Stimulated activated CD8-positive, alpha-beta memory T cell treated with anti-CD3 and anti-CD28 coated beads, Interleukin-12 subunit alpha, Interleukin-12 subunit beta, amount 100 ng/mL, for 4 hours (primary cell): ENCODE measurements at places on chromosomes 6 and 20.

DNA sequence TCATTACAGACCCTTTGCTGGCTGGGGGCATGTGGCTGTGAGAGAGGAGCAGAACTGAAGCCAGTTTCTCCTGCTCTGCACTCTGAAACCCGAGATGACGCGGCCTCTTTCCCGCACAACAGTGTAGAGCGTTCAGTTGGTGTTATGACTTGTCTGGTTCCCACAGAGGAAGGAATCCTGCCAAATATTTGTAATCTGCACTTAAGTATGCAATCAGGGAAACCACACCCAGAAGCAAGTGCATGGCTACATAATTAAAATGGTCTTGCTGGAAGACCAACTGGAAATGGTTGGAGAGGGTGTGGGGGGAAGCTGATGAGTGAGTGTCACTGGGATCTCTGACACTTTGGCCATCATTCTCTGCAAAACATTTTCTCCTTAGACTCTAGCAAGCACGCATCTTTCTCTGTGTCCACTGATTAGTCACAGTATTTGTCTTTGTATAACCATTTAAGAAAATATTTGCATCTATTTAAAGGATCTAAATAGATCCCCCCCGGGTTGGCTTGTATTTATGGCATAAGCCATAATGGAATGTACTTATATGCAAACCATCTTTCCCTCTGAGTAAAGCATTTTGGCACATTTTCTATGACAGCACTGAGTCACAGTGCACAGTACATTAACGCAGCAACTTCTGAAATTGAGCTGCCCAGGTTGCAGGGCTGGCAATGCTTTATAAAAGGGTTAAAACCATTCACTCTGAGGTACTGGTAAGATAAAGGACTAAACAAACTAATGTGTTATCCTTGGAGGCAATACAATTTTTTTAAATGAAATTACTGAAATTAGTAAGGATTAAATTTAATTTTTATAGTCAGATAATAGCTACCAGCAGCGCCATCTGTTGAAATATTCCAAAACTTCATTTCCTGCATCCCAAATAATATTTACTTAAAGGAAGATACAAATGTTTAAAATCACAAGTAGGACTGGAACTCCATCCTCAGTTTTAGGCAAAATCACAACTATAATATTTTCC is 76.7 kb downstream of the FOXC1 start:
- DNase-seq = no peak

DNA sequence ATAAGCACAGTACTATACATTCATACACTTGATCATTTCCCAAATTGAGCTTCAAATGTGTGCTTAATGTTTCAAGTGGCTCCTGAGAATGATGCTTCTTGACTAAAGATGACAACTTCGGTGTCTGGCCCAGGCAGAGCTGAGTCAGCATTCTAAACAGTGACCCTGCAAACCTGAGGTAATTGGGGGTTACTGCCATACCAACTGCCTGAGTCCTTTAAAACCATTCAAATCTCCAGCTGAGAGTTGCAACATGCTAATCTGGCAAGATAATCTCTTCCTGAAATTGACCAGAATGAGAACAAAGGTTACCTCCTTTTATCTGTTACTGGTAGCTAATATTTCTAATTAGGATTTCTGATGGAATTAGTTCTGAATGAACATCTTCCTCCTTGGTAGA is 8.2 kb downstream of the BACH2 start:
- no peak for DNase-seq

- DNase-seq = no peak
Measured at GRCh38 chr6:169555971-169556617, 145.7 kb downstream of the WDR27 start.

- DNase-seq = no peak
Measured at GRCh38 chr6:7176208-7176607, 68.4 kb downstream of the RREB1 start.

- DNase-seq = no peak
Measured at GRCh38 chr6:47733879-47734558, 35.6 kb downstream of the ADGRF4 start.

DNA sequence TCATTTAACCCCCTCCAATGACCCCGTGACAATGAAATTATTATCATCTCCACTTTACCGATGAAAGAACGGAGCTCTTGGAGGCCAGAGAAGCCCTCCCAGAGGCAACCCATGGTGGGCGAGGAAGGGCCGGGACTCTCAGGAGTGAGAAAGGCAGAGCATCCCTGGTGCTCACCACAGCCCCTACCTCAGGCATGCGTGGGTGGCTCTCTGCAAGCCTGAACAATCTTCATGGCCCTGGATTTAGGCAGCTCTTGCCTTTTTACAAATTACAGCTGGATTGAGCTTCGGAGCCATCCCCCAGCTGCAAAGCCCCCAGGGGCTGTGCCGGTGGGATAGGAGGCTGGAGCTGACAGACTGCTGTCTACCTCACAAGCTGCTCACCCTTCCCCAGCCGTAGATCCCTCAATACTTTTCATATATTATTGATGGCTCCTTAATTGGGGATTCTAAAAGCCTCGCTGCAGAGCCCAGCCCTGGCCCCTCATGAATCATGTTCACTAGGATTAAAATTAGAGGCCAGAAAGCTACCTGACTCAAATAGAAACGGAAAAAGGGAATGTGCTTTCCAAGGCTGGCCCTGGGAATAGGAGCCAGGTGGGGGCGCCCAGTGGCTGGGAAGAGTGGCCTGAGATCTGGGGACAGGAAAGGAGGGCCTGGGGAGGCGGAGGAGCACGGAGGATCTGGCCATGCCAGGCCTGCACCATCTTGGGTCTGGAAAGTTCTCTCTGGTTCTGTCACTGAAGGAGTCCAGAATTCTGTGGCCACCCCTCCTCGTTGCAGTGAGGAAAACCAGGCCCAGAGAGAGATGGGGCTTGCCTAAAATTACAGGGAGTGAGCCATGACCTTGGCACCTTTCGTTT is 29.1 kb downstream of the CPNE5 start:
- DNase-seq = no peak

DNA sequence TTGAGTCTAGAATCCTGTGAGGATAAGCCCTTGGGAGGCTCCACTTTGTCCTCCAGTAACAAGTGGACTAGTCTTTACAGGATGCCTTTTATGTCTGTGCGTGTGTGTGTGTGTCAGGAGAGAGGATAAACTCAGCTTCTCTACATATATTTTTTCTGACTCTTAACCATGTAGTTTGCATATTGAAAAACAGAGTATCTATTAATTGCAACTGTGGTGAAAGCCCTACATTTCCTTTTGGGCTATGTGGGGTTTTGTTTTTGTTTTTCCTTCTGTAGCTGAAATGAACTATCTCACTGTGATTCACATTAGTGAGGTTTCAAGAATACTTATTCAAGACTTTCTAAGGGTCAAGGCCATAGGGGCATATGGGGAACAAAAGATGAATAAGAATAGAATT is 17.7 kb downstream of the TPBG start:
- DNase-seq = no peak

DNA sequence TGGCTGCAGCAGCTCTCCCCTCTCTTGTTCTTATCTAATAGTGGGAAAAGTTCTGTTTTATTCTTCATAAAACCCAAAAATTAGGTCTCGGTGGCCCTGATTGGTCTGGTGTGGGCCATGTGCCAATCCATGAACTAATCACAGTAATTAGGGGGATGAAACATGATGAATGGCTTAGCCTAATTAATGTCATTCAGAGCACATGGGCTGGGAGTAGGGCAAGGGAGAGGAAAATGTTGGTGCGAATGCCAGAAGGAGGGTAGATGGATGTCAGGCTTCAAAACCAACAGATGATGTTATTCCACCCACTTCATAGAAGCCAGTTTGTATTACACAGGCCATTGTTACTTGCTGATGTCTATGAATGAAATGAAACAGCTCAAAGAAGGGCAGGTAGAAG is 46.5 kb downstream of the PLEKHG1 start:
- no peak for DNase-seq

DNA sequence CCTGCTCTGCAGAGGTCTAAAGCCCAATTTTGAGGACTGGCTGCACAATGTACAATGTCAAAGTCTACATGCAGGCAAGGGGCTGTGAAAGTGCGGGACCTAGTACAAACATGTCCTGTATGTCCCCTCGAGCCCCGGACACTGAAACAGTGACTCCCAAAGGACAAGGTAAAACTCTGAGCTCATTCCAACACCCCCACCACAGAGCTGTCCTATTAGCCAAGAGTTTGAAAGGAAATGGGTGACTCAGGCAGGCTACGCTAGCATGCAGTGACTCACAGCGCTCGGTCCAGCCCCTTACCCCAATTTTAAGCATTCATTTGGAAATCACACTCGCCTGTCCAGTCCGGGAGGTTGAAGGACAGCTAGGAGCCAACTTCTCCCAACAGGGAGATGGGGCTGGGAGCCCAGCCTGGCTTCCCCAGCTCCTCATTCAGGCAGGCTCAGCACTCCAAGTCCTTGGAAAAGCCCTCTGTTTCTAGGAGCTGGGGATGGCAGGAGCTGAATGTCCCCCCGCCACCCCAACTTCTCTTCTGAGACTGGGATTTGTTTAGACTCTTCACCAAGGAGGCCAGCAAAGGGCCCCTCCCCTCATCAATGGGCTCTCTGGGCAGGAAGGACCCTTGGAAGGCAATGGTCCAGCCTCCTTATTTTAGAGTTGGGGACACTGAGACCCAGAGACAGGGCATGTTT is 3.9 kb downstream of the SDC4 start:
- no peak for DNase-seq

- no peak for DNase-seq
Measured at GRCh38 chr20:47099825-47100441, 205.3 kb downstream of the EYA2 start.

DNA sequence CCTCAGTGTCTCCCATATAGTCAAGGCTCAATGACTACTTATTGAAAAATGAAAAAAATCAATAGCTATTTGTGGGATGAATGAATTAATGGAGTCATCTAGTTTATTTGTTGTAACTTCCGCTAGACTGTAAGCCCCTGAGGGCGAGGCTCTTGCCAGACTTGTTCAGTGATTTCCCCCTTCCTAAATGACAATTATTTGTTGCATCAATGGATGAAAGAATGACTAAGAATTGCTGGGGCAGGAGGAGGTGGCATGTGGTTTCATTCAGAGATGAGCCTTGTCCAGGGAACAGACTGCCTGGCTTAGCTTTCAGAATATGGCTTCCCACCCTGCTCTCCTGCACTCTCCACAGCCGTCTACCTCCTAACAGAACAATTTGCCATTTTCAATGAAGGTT is 1.1 kb upstream of the PRELID3B start:
- DNase-seq = no peak

DNA sequence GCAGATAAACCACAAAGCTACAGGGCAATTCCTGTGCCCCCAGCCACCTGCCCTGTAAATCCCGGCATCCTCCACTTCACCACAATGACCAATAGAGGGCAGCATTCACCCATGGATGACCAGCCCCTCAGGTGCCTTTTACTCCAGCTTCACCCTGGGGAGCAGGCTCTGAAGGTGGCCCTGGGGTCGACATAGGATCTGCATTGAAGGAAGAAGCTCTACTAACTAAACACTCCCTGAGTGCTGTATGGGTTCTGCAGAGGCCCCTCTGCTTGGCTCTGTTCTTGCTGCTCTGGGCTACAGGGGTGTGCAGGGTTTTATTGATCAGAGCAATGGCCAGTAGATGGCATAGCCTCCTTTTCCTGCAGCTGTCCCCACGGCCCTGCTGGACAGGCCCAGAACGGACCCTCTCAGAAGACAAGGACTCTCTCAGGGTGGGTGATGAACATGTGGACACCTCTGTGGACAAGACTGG is 20.3 kb downstream of the CST4 start:
- no peak for DNase-seq

DNA sequence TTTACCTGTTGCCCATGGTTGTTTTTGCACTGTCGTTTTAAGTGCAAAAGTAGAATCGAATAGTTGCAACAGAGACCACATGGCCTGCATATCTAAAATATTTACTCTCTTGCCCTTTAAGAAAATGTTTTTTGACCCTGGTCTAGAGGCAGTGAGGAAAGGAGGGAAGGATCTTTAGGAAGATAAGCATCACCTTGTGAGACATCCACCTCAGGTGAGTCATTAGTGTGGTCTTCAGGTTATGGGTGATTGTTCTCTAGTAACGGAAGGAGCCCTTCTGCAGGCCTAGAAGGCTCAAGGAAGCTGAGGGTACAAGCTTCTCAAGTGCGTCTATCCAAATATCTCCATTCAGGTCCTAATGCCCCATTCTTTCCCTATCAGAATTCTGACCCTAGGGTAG is 6.6 kb upstream of the RAB44 start:
- DNase-seq = no peak

DNA sequence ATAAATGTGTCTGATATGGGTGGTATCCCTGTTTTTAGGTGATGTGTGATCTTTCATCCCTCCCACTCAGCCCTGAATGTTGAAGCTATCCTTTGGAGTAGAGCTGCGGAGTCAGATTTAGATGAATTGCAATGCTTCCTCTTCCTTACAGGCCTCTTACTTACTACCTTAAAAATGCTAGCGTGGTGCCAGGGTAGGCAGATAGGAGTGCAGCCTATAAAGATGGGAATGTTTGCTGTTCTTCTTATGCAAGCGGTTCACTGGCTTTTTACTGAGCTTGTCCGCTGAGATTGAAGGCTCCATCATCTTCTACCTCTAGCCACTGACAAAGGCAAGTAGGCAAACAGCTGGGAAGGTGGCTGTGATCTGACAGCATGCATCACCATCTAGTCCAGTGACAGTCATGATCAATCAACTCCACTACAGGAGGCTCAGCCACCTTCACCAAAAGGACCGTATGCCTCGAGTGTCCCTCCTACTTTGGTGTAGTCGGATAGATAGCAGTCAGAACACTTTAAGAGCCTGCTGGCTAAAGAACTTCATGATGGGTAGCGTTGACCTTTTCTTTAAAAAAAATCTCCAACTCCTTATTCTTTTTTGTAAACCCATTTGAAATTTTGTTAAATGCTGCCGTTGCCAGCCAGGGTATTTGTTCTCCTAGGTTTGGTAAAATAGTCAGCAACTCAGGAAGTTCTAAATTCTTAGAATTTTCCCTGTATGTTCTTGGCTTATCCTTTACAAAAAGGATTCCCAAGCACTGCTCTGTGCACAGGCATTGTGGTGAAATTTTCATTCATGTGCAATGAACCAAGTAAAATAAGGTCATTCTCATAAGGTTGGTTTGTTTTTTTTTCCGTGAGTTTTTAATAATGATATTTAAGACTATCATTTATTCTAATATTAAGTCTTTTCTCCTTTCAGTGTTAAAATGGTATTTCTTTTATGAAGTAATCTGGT is 169.6 kb downstream of the MTHFD1L start:
- no peak for DNase-seq

- DNase-seq = no peak
Measured at GRCh38 chr6:108777536-108777935, 70.7 kb upstream of the ARMC2 start.
